Ascending aorta (tissue), 2 donors: ENCODE measurements at places on chromosomes 5 and 9. TPM values are rescaled to one million over a fixed set of nuclear protein-coding genes. Genes with fewer than 3 reads are reported as not detected.

DNA sequence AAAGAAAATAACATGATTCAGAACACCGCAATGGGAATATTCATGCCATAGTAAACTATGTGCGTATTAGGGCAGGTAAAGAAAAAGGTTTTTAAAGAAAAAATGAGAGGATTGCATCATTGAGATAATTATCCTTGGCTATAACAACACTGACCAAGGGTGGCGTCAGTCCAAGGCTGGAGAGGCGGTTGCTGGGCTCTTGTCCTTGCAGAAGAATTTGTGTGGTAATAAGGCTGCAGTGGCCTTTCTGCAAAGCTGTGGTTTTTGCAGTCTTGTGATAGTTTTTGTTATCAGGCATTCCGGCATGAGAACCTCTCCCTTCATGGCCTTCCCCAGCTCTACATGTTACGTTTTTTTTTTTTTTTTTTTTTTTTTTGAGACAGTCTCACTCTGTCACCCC, 14.0 kb downstream of the BOD1 start:
- no peak for DNase-seq

GRCh38 chr9:114958844-114959235, 28.4 kb upstream of the TNFSF8 start:
- DNase-seq: no peak

ZNF354C gene
- total RNA-seq: 3.0 TPM

SHISAL2B gene
- not detected for total RNA-seq

C9orf50 gene
- total RNA-seq: not detected
